GM04504 (cell line): ENCODE measurements at places on chromosomes 11 and 22.

DNA sequence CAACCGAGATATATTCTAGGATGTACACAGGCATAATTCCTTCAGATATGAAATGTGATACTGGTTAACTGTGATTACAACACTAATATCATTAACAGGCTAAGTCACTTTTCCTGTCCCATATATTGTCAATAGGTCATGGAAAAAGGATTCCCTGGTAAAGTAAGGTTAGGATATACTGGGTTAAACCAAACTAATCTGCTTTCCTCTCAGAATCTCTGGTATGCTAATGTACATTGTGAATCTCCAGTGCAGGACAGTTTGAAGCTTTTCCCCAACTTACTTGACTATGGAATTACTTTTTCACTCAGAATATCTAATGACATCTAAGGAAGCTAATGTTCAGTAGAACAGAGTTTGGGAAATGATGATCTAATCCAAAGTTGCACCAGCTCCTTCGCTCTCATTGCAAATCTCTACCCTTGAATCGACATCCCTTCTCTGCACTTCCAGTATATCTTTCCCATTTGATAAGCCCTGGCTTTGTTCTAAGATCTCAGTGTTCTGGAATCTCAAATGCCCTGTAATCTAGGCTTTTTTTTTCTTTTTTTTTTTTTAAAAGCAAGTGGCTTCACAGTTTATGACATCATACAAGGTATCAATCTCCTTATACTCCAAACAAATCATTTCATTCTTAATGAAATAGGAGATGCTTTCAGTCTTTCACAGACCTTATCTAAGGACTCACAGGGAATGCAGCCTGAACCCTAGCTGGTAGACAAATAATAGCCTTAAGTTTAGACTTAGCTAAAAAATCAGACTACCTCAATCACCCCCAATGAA lies 43.8 kb downstream of the COPB1 start:
- no peak for DNase-seq

DNA sequence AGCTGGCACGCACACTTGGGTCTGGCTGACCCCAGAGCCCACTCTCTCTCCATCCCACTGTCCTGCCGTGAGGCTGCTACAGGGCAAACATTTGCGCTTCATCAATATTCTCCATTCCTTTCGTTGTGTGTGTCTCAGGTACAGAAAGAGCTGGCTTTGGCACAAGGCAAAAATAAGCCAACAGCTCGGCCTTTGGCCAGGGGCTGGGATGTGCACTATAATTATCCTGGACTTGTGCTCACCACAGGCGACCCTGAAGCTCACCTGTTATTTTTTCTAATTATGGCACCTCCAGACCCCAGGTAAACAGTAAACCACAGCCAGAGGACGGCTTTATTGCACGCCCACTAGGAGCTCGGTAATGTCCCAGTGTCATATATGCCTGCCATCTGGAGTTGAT lies 10.9 kb downstream of the ZMAT5 start:
- DNase-seq = no peak

GRCh38 chr11:66318600-66318970 lies 1.7 kb upstream of the CD248 start:
- DNase-seq = no peak

DNA sequence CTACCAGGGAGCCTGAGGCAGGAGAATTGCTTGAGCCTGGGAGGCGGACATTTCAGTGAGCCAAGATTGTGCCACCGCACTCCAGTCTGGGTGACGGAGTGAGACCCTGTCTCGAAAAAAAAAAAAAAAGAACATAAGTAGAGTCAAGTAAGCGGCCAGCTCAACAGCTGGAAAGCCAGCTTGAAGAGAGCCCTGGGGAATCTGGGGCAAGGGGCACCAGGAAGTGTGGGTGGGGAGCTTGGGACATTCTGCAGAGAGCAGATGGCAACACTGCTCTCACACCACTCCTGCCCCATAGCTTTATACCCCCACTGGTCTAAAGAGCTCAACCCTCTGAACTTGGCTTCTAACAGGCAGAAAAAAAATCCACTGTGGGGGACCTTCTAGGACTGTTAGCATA lies 505.6 kb downstream of the BUD13 start:
- no peak for DNase-seq

DNA sequence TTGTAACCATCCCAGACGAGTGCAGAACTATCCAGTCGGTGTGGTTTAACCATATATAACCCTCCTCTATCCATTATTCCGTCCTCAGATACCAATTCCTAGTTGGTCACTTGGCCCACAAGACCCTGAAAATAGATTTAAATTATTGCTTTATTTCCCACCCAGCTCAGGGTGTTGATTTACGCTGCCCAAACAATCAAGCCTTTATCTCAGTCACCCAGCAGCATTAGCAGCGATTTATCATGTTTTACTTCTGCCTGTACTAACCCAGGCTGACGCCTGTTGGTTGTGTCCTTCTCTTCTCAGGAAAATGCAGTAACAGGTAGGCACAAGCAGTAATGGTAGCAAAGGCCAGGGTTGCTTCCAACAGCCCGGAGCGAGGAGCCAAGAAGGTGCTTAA lies 81.2 kb downstream of the DSCAML1 start:
- no peak for DNase-seq

DNA sequence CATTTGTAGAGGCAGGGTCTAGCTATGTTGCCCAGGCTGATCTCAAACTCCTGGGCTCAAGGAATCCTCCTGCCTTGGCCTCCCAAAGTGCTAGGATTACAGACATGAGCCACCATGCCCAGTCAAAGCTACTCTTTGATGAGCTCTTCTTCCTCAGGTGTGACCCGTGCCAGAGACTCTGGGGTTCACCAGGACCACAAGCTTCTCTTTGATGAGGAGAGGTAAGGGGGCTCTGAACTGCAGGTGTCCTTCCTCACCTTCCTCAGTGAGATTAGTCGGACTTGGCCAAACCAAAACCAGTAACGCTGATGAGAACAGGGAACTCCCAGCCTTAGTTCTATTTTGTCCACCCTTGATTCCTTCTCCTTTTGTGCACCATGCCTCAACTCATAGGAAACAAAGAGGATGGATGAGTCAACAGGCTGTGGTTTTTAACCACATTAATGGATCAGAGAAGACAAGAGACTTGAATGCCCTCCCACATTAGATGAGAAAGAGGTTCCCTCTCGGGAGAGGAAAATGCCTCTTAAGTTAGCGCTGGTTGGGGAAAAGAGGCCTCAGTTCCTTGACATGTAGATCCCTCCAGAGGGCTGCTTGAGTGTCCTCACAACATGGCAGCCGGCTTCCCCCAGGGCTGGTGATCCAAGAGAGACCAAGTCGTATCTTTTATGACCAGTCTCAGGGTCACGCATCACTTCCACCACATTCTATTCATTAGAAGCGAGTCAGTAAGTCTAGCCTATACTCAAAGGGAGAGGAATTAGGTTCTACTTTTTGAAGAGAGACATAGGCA lies 25.7 kb upstream of the CTR9 start:
- peak; percentile 47 for DNase-seq

GRCh38 chr11:128291835-128292234 lies 295.5 kb downstream of the ETS1 start:
- DNase-seq = no peak

DNA sequence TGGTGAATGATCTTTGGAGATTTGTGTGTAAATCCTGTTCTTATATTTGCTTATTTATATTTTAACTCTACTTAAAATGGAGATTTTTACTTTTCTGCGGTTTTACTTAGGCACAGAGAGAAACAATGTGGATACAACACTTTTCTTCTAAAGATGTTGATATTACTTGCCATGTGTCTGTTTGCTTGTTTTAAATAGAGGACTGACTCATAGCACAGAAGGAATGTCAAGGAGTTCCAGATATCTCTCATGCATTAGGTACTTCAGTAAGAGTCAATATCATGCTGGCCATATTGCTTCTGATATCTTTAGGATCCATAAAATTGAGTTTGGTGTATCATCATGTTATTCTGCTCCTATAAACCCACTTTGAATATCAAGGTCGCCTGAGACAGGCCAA lies 395.0 kb downstream of the OPCML start:
- no peak for DNase-seq

DNA sequence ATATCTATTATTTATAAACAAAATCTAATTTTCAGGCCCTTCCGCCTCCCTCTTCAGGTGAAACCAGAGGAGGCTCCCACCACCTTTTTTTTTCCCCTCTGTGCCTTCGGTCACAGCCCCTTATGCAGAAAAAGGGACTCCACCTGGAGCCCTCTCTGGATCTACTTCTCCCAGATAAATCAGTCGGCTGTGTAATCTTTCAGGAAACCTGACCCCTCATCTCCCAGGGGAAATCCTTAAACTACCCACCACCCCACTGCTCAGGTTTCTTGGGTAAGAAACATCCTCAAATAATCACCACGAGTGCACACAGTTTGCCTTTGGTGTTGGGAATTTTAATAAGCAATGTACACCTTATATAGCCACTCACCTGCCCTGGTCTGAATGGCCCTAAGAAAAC lies 104.2 kb downstream of the NAV2 start:
- DNase-seq = no peak

DNA sequence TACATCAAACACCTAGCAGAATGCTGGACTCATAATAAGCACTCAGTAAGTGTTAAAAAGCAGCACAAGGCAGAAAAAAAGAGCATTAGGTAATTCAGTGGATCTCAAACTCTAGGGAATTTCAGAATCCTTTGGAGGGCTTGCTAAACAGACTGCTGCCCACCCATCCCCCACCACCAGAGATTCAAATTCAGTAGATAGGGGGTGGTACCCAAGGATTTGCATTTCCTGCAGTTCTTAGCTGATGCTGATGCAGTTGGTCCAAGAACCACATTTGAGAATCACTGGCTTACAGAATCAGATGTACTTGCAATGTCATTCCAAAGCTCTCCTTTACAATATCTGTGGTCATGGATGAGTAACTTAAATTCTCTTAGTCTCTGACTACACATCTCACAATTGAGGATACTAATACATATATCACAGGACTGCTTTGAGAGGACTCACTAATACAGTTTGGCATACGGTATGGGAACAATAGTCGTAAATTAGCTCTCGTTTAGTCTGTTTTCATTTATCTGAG lies 664.5 kb downstream of the KCNA4 start:
- DNase-seq = no peak

DNA sequence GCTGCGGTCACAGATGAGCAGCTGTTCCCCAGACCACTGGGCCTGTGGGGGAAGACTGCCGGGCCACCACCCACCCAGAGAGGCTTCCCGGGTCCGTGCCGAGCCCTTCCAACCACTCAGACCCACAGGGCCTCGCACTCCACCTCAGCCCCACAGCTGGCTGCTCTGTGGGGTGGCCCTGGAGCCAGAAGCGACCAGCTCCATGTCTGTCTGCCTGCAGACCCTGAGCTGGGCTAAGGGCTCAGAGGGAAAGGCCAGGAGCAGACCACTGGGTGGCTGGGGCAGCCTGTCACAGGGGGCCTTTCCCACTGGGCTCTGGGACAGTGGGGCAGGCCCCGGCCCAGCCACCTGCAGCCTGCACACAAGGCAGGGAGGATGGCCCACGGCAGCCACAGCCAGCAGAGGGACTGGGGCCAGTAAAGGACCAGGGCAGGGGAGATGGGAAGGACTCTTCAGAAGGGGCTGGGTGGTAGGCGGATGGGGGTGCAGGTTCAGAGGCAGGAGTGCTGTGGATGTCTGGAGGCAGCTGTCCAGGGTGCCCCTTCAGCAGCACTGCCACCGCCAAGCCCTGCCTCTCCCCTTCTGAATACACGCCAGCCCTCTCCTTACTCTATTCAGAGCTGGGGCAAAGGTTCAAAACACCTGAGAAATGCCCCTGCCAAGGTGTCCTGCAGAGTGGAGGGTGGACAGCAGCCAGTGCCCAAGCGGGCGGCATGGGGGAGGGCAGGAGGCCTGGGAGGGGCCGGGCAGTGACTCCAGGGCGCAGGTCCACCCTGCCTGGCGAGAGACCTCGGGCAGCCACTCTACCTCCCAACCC lies 32.2 kb downstream of the GNB1L start:
- no peak for DNase-seq

- DNase-seq = peak; percentile 30
Measured at GRCh38 chr11:131579932-131580387, 209.5 kb downstream of the NTM start.
